ENCODE measurements at places on chromosomes 16 and 17.

- DNase-seq: no peak
Measured at GRCh38 chr16:79130616-79131015, 469.9 kb downstream of the MAF start.

DNA sequence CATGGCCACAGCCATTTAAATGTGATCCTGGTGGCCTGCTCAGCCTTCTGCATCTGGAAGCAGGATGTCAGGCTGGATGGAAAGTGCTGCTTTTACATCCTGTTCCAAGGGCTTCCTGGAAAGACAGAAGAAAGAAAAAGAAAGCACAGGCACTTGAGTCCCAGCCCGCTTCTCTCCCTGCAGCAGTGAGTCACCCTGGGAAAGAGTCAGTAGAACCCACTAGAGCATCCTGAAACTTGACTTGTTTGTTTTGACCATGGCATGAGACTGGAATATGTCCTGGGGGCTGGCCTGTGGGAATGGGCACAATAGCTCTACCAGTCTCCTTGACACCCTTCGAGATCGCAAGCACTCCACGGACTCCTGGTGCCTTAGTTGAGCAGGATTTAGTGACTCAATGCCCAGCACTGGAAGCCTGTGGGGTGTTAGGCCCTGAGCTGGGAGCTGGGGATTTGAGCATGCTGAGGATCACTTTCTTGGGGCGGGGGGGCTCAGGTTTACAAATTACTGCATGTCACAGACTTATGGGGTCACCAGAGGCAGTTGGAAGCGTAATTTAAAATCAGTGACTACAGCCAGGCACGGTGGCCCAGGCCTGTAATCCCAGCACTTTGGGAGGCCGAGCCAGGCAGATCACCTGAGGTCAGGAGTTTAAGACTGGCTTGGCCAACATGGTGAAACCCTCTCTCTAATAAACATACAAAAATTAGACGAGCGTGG, 22.1 kb upstream of the GNA13 start:
- DNase-seq: no peak

DNA sequence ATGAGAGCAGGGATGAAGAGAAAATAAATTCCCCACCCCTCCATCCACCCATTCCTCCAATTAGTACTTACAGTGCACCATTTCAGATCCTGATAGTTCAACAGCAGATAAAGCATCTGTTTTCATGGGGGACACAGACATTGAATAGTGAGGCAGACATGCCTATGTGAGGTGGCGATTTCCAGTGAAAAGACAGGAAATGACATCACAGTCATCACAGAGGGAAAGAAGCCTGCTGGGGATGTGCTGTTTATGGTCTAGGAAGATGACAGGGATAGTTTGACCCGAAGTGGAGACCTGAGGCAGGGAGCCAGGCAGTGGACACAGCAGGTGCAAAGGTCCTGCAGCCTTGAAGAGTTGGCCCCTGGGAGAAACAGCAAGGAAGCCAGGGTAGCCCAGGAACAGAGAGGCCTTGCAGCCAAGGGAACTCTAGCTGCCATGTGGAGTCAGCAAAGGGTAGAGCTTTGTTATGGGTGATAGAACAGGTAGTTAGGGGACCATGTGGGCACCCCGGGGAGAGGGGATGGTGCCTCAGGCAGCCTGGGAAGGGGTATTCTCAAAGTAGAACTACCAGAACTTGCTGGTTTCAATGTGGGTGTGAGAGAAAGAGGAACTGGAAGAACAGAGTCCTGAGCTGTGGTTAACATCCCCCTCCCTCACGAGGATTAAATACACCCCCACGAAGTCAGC, 256.6 kb downstream of the CPPED1 start:
- DNase-seq: no peak

DNA sequence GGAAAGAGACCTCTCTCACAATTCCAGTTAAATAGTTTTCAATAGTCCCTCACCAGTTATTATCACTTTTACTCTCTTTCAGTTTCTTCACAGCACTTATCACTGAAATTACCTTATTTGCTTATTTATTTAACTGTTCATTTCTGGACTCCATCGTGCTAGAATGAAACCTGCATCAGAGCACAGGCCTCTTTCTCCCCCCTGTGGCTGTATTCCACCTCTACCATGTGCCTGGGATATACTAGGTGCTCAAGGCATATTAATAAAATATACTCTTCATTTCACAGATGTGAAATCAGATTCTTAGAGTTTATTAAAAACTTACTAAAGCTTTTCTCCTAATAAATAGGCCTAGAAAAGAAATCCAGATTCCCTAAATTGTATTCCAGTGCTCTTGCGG, 308.9 kb upstream of the MON1B start:
- DNase-seq: no peak

DNA sequence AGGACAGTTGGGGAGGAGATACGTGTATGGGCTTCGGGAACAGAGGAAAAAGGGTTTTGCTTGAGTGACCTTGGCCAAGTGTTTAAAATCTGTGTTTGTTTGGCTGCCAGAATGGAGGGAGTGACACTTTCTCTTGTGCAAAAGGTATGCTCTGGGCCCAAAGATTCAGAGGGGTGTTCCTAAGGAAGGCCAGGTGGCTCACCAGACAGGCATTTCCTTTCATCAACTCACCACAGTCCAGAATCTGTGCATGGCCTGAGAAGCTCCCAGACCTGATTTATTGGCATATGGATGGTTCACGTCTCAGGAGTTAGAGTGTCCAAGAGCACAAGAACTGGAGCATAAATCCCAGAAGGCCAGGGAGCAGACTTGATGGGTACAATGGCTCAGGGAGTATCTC, 53.4 kb upstream of the NLK start:
- DNase-seq: no peak

- DNase-seq: peak; percentile 85
Measured at GRCh38 chr17:73901661-73902415, 257.6 kb upstream of the SDK2 start.

- DNase-seq: peak; percentile 59
Measured at GRCh38 chr17:29140631-29141513, 39.3 kb downstream of the MYO18A start.

DNA sequence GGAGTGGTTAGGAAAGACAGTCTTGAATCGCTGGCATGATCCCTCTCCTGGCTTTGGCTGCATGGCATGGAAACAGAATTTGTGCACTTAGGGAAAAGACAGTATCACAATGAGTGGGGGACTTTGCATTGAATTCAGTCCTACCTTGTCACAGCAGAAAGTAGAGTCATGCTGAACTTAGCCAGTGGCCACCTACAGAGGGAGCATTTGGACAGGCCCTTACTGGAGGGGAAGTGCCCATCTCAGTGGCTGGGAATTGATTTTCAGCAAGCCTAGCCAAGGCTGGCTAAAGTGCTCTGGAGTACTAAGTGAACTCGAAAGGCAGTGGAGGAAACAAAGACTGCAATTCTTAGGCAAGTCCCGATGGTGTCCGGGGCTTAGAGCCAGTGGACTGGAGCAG, 364.3 kb upstream of the TOM1L1 start:
- no peak for DNase-seq

- no peak for DNase-seq
Measured at GRCh38 chr17:58617563-58617962, 74.3 kb downstream of the TEX14 start.

DNA sequence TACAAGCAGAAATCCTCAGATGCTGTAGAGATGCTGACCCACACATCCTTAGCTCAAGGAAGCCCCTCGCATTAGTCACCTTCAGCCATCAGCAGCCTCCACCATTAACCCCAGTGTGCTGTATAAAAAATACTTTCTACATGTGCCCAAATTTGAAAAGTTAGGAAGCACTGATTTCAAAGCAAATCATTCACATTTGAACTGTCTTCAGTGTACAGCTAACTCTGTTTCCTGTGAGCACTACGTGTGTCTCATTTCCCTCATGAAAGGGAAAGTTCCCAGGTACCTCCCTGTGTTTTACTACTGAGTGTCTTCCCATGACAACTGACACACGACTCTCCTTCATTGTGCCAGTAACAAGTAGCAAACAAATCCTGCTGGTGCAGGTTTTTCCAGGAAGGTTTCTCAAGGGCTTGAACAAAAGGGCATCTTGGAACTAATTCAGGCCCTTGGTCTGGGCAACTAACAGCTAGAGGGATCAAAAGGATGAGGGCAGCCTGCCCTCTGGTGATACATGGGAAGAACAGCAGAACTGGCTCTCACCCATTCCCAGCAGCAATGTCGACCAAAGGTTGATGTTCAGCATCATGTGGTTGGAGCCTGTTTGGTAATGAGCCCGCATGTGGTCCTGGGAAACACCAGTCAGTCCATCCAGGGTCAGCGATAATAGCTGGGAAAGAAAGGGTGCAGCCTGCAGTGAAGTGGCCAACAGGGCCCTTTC, 4.0 kb downstream of the SLC35B1 start:
- DNase-seq: no peak

DNA sequence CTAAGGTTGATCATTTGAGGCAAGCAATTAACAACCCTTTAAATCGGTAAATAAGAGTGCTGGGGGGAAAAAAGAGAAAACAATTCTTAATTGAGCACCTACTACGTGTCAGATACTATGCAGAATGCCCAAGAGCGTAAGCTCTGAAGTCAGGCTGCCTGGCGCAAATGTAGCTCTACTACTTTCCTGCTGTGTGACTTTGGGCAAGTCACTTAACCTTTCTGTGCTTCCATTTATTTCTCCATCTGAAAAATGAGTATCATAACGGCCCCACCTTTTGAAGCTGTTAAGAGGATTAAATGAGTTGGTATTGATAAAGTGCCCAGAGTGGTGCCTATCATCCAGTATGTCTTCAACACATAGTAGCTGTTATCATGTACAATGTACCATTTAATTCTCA, 102.0 kb downstream of the CACNG3 start:
- no peak for DNase-seq

- no peak for DNase-seq
Measured at GRCh38 chr17:15441315-15441714, 26.1 kb downstream of the CDRT4 start.

GRCh38 chr16:10647721-10648296, 46.9 kb downstream of the TEKT5 start:
- no peak for DNase-seq

DNA sequence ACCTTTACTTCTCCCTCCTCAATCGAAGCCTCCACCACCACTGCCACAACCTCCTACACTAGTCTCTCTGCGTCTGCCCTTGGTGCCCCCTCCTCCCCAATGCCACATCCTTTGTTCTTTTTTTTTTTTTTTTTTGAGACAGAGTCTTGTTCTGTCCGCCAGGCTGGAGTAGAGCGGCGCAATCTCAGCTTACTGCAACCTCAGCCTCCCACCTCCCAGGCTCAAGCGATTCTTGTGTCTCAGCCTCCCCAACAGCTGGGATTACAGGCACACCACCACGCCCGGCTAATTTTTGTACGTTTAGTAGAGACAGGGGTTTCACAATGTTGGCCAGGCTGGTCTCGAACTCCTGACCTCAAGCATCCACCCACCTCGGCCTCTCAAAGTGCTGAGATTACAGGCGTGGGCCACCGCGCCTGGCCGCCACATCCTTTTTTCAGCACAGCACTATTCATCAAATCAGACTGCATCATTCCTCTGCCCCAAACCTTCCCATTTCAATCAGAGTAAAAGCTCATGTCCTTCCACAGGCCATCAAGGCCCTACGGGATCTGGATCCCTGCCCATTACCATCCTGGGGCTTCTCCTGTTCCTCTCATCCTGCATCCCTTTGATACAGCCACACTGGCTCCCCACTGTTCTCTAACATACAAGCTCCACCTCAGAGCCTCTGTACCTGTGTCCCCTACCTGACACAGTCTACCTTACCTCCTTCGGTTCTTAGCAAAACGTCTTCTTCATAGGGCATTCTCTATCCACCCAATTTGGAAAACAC, 2.0 kb downstream of the KLHL11 start:
- peak; percentile 30 for DNase-seq

DNA sequence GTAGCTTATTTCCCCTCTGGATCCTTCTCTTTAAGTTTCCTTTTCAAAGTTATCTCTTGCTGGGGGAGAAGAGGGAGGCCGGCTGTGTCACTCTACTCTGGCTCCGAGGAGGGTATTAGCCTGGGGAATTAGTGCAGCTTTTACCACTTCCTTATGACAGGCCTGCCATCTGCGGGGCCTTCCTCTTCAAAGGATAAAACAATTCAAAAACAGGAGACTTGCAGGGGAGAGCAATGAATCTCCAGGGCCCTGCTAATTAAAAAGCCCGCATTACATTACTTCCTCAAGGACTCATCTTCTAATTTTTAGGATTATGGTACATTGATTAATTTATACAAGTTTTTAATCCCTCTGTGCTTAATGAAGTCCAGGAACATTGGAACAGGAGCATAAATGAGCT, 190.9 kb upstream of the CDH5 start:
- no peak for DNase-seq

GRCh38 chr16:17130733-17131132, 340.0 kb downstream of the XYLT1 start:
- no peak for DNase-seq
